ENCODE measurements at places on chromosomes 16 and 17.
A peak's percentile ranks its signal among the peaks of the same experiment; 100 is the strongest.

DNA sequence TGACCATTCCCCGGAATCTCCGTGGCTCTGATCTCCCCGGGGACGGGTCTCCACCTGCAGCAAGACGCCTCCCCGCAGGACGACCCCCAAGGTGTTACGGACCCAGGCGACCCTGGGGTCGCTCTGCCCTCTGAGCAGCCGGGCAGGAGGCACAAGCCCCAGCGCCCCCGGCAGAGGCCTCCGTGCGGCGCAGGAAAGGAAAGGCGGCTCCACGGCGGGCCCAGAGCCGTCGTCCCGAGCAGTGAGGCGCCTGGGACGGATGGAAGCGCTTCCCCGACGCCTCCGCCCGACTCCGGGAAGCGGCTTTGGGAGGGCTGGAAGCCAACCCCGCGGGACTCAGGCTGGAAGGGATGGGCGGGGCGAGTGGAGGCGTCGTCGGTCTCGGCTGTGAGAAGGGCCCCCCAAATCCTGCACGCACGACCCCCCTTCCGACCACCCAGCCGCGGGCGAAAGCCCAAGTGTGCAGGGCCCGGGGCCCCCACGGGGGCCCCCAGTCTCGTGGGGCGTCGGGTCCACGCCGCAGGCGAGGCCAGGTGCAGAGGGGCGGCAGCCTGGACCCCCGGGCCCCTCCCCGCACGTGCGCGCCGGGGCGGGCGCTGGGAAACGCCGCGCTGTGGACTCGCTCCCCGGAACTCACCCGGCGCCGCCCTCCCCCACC, 32.7 kb upstream of the RPH3AL start:
- DNase-seq = no peak

GRCh38 chr16:21219551-21219950, 8.2 kb upstream of the ZP2 start:
- DNase-seq = no peak

- no peak for DNase-seq
These were observed 19.9 kb upstream of the STH start for GRCh38 chr17:45979137-45979536.

- no peak for DNase-seq
These were observed 10.4 kb downstream of the MILR1 start for GRCh38 chr17:64459284-64459747.

DNA sequence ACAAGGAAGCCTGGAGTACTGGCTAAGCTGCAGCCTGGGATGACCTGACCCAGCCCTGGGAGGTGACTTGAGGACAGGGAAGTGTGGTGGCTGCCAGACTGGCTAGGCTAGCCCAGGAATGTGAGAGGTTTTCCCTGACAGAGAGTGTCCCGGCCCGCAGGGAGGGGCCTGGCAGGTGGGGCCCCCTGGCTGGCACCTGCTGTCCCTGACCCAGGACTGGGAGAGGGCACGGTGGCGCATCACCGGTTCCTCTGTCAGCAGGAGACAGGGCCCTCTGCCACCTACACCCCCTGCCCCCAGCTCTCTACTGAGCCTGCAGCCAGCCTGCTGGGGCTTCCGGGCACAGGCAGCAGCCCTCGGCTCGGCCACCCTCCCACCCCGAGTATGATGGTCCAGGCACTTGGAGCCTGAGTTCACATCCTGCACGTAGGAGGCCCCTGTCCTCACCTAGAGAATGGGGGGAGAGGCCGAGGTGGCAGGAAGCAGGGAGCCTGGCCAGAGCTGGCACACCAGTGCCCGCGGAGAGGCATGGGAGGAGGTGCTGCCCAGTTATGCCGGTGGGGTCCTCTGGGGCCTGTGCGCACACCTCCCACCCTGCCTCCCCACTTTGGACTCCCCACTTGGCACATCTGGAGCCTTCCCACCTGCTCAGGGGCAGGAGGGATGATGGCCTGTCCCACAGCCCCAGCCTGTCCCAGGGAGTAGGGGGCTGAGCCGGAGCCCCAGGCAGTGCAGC, 528 bp downstream of the PRSS27 start:
- no peak for DNase-seq

DNA sequence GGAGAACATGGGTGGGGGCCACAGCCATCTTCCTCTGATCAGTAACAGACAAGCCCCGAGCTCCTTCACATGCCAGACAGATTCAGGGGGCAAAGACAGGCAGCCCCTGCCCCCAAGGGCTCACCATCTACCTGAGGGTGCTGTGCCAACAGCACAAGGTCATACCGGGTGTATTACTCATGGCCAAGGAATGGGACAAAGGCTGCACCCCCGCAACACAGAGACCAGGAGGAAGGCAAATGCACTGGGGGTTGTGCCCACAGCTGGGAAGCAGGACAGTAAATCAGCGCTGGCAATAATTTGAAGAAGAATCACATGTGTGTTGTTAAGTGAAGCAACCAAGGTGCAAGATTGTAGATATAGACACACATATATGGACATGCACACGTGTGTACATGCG, 137.1 kb downstream of the C16orf95 start:
- no peak for DNase-seq

GRCh38 chr17:61015966-61016365, 338.3 kb downstream of the BCAS3 start:
- DNase-seq = no peak

GRCh38 chr17:27870345-27870744, 22.8 kb downstream of the LYRM9 start:
- DNase-seq = no peak

DNA sequence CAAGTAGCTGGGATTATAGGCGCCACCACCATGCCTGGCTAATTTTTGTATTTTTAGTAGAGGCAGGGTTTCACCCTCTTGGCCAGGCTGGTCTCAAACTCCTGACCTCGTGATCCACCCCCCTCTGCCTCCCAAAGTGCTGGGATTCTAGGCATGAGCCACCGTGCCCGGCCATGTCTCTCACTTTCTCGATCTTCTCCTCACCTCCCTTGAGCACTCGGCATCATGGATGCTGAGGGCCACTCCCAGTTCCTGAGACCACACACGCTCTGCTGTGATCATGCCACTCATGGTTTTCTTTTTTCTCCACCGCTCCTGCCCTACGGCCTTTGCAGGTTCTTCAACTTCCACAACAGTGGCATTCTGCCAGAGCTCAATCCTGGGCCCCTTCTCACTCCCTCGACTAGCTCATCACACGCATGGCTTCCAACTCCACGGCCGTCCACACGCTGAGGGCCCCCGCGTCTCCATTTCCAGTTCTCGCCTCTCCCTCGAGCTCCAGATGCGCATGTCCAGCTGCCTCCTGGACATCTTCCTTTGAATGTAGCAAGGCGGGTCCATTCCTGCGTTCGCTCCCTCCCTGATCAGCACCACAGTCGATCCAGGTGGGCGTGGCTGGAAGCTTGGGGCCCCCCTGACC, 5.5 kb upstream of the NCBP3 start:
- DNase-seq = no peak

DNA sequence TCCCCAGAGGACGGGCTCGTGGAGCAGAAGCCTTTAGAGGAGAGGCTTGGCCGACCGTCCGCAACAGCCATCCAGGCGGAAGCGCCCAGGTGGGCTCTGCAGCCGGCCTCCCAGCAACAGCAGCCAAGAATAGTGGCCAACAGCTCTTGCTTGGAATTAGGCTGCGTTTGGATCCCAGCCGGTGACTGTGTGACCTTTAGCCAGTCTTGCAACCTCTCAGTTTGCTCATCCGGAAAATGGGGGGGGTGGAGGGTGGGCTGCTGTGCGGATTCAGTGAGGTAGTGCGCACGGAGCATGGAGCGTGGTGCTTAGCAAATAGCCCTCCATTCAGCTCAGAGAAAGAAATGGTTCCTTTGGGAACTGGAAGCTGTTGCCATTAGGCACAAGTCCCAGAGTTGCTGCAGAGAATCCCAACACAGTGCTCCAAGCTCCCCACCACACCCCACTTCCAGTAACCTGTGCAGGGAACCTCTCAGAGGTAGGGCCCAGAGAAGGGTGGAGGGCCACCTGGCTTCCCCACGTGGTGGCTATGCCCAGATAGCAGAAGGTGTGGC, 46.7 kb downstream of the RTN4RL1 start:
- DNase-seq = no peak

GRCh38 chr16:65070831-65071432, 50.9 kb downstream of the CDH11 start:
- no peak for DNase-seq

DNA sequence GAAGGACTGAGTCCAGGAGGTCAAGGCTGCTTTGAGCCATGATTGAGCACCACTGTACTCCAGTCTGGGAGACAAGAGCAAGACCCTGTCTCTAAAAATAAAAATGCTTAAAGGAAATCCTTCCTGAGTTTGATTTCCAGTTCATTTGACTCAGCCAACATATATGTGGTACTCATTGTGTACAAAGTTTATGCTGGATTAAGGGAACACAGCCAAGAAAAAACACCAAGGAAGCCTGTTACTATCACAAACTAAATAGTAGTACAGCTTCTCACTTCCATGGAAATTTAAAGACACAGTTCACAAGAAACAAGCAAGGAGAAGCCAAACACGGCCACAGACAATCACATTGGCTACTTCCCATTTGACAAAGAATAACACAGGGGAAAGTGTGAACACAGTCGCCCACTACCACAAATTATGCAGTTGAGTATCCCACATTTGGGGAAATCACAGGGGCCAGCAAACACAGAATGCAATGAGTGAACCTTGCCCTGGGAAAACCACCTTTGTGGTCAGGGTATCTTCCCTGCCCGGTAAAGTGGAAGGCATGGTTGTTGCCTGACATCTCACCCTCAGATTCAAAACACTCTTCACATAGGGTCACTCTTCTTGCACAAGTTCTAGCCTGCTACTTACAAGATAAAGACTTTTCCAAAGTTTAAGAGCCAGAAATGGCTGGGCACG, 14.5 kb downstream of the TEX14 start:
- no peak for DNase-seq

- DNase-seq = peak; percentile 64
These were observed 26.9 kb upstream of the RPL38 start for GRCh38 chr17:74176546-74177001.

- no peak for DNase-seq
These were observed 10.6 kb downstream of the AARSD1 start for GRCh38 chr17:42953669-42954068.

DNA sequence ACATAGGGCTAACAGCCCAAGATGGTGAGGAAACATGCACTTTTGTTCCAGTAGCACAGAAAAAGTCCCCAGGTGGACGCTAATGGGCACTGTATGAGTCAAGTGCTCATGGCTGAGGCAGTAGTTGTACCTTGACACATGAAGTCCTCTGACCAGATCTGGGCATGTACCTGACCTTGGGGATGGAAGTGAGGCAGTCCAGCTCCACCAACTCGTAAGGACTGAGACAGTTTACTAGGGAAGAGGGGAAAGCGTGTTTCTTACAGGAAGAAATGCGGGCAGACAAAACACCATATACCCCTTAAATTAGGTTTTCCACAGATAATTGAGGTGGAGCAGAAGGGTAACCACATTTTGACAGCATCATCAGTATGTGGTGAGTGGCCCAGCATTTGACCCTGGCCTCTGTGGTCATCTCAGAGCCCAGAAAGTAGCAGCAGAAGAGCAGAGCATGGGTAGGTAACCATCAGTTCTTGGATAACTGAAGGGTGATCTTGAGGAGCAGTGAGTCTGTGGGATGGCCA, 32.4 kb upstream of the METTL9 start:
- DNase-seq = no peak

DNA sequence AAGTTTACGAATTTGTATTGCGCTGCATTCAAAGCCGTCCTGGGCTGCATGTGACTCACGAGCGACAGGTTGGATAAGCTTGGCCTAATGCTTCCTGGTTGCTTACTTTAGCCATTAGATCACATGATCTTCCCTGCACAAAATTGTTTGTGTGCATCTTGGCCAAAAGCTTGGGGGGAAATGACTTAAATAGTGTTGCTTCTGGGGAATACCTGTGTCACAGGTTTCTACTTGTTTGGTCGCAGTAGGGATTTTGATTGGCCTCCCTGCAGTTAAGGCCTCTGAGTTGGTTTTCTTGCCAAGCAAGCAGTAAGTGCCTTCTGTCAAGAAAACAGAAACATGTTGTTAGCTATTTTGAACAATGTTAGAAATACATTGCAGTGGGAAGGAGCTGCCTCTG, 39.6 kb upstream of the DUSP14 start:
- DNase-seq = no peak

GRCh38 chr17:37043201-37043600, 94.4 kb downstream of the AATF start:
- no peak for DNase-seq

GRCh38 chr16:71406724-71407123, 35.1 kb downstream of the TLE7 start:
- DNase-seq = no peak

- peak; percentile 65 for DNase-seq
These were observed at the start of gene XYLT1 for GRCh38 chr16:17470908-17471718. XYLT1 (minus strand) TSS chr16:17470960; CDS start chr16:17470796, 164 bp downstream.

- no peak for DNase-seq
These were observed 43.0 kb downstream of the IL4R start for GRCh38 chr16:27356794-27357193.

GRCh38 chr16:55828680-55829079, 4.2 kb downstream of the CES1 start:
- DNase-seq = no peak

DNA sequence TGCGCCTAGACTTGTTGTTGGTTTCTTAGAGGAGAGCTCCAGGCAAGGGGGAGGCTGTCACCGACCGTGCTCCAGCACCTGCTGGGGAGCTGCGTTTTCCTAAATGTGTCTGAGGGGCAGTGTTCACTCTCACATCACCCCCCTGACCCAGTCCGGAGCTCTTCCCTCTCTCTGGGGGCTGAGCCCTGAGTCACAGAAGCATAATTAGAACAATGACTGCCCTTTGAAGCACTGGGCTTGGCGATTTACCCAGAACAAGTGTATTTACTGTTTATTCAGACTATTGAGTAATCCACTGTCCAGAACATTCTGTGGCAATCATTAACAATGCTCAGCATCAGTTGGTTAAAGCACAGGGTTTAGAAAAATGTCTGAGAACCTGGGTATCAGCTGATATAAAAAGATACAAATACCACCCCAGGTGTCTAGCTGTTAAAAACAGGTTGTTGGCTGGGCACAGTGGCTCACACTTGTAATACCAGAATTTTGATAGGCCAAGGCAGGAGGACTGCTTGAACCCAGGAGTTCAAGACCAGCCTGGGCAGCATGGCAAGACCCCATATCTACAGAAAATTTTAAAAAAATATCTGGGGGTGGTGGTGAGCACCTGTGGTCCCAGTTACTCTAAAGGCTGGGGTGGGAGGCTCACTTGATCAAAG, 8.1 kb downstream of the CES4A start:
- no peak for DNase-seq

- no peak for DNase-seq
These were observed 7.9 kb downstream of the GRN start for GRCh38 chr17:44352828-44353671.

DNA sequence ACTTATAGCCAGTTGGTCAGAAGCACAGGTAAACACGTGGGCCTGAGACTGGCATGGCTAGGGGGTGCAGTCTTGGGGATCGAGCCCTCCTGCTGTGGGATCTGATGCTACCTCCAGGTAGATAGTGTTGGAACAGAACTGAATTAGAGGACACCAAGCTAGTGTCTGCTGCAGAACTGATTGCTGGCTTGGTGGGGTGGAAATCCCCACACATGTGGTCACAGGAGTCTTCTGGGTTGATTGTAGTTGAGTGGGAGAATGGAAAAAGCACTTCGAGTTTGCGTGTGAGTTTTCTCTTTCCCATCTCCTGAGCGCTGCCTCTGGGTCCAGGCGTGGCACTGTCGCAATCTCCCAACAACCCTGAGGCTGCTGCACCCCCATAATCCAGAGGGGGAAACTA, 8.0 kb upstream of the SPATA32 start:
- no peak for DNase-seq

- no peak for DNase-seq
These were observed 42.3 kb downstream of the ABR start for GRCh38 chr17:1137465-1137894.

- no peak for DNase-seq
These were observed 69.7 kb downstream of the TANC2 start for GRCh38 chr17:63035695-63036094.

GRCh38 chr17:61464130-61464842, 12.1 kb downstream of the TBX4 start:
- no peak for DNase-seq
